Central memory CD8-positive, alpha-beta T cell (primary cell): ENCODE measurements at places on chromosomes 1 and 21.

DNA sequence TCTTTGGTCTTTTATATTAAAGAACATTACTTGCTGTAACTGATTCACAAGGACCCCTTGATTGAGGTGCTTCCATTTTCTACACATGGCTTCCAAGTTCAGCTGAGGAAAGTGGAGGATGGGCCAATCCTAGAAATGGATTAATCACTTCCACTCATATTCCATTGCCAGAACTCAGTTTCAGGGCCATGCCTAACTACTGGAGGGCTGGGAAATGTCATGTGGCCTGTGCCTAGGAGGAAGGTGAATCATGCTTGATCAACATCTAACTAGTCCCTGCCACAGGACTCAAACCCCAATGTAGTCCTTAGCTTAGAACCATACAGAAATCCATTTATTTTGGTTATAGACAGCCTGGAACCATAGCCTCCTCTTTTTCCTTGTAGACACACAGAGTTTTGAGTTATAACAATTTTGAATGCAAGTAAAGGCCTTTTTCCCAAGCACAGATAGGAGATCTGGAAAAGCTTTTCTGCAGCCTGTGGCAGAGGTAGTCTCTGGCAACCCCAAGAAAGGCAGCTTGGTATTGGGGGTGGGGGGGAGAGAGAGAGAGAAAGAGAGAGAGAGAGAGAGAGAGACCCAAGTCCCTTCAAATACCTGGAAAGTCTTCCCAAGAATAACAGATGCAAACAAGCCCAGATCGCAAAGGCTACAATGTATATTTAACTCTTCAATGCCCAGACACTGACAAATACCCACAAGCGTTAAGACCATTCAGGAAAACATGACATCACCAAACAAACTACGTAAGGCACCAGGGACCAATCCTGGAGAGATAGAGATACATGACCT lies 12.5 kb downstream of the MAST2 start:
- H3K4me3 ChIP-seq, result no peak overlapping the region
- no peaks in the 10 kb centered on the region for H3K4me1 ChIP-seq
- no peak for DNase-seq
- H3K36me3 ChIP-seq, result peaks cover 2% of the 10 kb centered on the region
- no peak overlapping the region for H3K27ac ChIP-seq

GRCh38 chr1:97505289-97505688 lies 415.5 kb downstream of the DPYD start:
- no peak overlapping the region for H3K27ac ChIP-seq
- no peak overlapping the region for H3K4me3 ChIP-seq
- no peaks in the 10 kb centered on the region for H3K4me1 ChIP-seq
- DNase-seq, result no peak
- peaks cover 3% of the 10 kb centered on the region for H3K36me3 ChIP-seq

DNA sequence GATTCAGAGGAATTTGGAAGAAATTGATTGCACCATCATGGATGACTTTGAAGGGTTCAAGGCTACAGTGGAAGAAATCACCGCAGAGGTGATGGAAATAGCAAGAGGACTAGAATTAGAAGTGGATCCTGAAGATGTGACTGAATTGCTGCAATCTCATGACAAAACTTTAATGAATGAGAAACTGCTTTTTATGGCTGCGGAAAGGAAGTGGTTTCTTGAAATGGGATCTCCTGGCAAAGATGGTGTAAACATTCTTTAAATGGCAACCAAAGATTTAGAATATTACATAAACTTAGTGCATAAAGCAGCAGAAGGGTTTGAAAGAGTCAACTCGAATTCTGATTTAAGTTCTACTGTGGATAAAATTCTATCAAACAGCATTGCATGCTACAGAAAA lies 698.6 kb downstream of the PLA2G4A start:
- H3K4me1 ChIP-seq, result no peaks in the 10 kb centered on the region
- H3K27ac ChIP-seq, result no peak overlapping the region
- DNase-seq, result no peak
- H3K27me3 ChIP-seq, result no peaks in the 10 kb centered on the region
- H3K36me3 ChIP-seq, result peaks cover 2% of the 10 kb centered on the region
- H3K4me3 ChIP-seq, result no peak overlapping the region

GRCh38 chr1:76802094-76802493 lies 65.2 kb upstream of the ST6GALNAC5 start:
- H3K4me1 ChIP-seq, result no peaks in the 10 kb centered on the region
- no peak overlapping the region for H3K4me3 ChIP-seq
- DNase-seq, result no peak
- H3K36me3 ChIP-seq, result no peaks in the 10 kb centered on the region
- no peaks in the 10 kb centered on the region for H3K27me3 ChIP-seq
- no peak overlapping the region for H3K27ac ChIP-seq

DNA sequence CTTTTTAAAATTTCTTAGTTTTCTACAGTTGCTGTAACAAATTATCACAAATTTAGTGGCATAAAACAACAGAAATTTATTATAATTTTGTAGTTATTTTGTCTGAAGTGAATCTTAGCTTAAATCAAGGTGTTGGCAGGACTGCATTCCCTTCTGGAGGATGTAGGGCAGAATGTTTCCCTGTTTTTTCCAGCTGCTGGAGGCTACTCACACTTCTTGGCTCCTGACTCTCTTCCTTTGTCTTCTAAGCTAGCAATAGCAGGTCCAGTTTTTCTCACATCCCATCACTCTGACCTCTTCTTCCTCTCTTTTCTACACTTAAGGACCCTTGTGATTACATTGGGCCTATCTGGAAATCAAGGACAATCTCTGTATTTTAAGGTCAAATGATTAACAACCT lies 84.1 kb downstream of the PKN2 start:
- no peak overlapping the region for H3K4me3 ChIP-seq
- no peaks in the 10 kb centered on the region for H3K27me3 ChIP-seq
- no peak for DNase-seq
- peaks cover 15% of the 10 kb centered on the region for H3K36me3 ChIP-seq
- no peak overlapping the region for H3K27ac ChIP-seq
- peaks cover 7% of the 10 kb centered on the region for H3K4me1 ChIP-seq

- H3K4me3 ChIP-seq, result no peak overlapping the region
- H3K27me3 ChIP-seq, result no peaks in the 10 kb centered on the region
- no peak overlapping the region for H3K27ac ChIP-seq
- no peaks in the 10 kb centered on the region for H3K36me3 ChIP-seq
Measured at GRCh38 chr1:238653693-238654321, 732.6 kb upstream of the CHRM3 start.

DNA sequence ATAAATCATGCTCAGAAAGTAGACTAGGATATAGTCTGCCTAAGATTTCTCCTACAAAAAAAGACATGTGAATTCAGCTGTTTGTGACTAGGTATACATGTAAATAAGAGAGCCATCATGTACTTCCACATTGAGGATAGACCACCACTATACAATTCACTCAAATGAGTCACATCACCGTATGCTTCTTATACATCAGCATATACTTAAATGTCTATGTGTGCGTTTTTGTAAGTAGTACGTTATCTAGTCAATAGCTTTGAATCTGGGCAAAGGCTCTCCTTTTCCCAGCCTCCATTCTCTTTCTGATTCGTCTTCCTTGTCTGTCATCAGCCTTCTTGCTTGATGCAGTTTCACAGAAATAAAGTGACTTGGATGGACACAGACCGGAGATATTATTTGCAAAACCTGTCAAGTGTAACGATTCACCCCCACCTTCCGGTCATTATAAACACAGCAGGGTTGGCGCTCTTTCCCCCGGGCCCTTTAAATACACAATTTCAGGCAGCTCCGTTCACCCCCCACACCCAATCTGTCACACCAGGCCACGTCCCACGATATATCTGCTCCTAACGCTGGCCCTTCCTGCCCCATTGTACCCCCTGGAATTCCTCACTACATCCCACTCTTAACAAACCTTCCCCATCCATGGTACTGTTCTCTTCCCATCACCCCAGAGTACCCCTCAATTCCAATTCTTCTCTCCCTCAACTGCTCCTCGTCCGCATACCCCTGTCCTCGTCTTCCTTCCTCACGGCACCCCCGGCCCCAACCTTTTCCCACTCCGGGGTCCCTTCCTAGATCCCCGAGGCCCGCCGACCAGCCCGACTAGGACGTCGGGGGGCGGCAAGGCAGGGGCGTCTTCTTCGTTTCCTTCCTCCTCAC lies 636 bp downstream of the VAMP4 start:
- H3K27me3 ChIP-seq, result no peaks in the 10 kb centered on the region
- peak overlapping the region; percentile 99 for H3K4me3 ChIP-seq

GRCh38 chr1:207298186-207298585 lies 23.3 kb upstream of the CD55 start:
- peaks cover 41% of the 10 kb centered on the region for H3K27me3 ChIP-seq
- H3K4me3 ChIP-seq, result no peak overlapping the region
- H3K4me1 ChIP-seq, result peaks cover 7% of the 10 kb centered on the region
- no peak overlapping the region for H3K27ac ChIP-seq
- H3K36me3 ChIP-seq, result no peaks in the 10 kb centered on the region

GRCh38 chr1:180237869-180238476 lies 7.9 kb downstream of the LHX4 start:
- no peak for DNase-seq
- H3K4me3 ChIP-seq, result no peak overlapping the region
- H3K4me1 ChIP-seq, result peaks cover 27% of the 10 kb centered on the region

- H3K27ac ChIP-seq, result no peak overlapping the region
- no peak overlapping the region for H3K4me3 ChIP-seq
- peaks cover 2% of the 10 kb centered on the region for H3K4me1 ChIP-seq
- DNase-seq, result no peak
Measured at GRCh38 chr1:223225061-223225460, 82.0 kb upstream of the TLR5 start.

DNA sequence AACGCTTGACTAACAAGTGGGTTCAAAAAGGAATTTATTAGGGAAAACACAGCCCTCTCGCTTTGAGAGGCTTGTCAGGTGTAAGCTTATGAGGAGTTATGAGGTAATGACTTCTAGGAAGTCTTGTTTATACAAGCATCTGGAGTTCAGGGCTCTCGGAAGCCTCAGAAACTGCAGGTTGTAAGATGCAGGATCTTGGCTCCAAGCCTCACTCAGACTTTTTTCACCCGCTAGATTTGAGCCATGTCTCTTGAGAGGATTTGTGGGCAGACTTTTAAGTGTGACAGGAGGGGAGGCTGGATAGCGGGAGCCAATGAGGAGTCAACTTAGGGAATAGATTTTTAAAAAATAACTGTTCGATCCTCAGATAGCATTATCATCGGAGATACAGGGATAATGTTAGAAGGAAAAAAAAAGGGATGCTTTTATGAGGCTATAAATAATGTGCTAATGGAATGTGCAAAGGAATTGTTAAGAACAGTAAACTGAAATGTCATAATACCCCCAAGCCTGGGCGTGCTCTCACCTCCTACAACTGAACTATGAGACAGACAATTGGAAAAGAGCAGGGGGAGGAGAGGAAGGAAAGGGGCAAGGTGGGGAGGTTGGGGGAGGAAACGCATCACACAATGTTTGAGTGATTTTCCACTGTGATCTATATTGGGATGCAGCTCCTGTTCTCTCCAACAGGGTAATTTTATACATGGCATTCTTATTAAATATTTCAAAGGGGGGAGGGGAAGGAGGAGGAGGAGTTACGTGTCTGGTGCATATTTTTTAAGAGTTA lies 107.4 kb upstream of the ESRRG start:
- H3K27me3 ChIP-seq, result no peaks in the 10 kb centered on the region
- H3K4me3 ChIP-seq, result no peak overlapping the region
- no peaks in the 10 kb centered on the region for H3K4me1 ChIP-seq
- H3K36me3 ChIP-seq, result no peaks in the 10 kb centered on the region
- no peak for DNase-seq

DNA sequence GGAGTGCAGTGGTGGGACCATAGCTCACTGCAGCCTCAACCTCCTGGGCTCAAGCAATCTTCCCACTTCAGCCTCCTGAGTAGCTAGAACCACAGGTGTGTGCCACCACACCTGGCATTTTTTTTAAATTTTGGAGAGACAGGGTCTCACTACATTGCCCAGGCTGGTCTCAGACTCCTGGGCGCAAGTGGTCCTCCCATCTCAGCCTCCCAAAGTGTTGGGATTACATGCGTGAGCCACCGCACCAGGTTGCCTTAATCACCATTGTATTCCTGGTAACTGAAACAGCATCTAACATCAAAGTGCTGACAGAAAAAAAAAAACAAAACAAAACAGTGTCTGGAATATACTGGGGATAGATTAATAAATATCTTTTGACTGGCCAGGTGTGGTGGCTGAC lies 18.2 kb downstream of the RPL5 start:
- H3K36me3 ChIP-seq, result peaks cover 22% of the 10 kb centered on the region
- no peak overlapping the region for H3K4me3 ChIP-seq
- H3K4me1 ChIP-seq, result peaks cover 8% of the 10 kb centered on the region
- no peak overlapping the region for H3K27ac ChIP-seq
- DNase-seq, result no peak
- no peaks in the 10 kb centered on the region for H3K27me3 ChIP-seq

- peaks cover under 1% of the 10 kb centered on the region for H3K36me3 ChIP-seq
- H3K4me1 ChIP-seq, result peaks cover 52% of the 10 kb centered on the region
- H3K27ac ChIP-seq, result no peak overlapping the region
- H3K27me3 ChIP-seq, result no peaks in the 10 kb centered on the region
- no peak overlapping the region for H3K4me3 ChIP-seq
Measured at GRCh38 chr1:212302745-212303383, 17.7 kb downstream of the PPP2R5A start.

DNA sequence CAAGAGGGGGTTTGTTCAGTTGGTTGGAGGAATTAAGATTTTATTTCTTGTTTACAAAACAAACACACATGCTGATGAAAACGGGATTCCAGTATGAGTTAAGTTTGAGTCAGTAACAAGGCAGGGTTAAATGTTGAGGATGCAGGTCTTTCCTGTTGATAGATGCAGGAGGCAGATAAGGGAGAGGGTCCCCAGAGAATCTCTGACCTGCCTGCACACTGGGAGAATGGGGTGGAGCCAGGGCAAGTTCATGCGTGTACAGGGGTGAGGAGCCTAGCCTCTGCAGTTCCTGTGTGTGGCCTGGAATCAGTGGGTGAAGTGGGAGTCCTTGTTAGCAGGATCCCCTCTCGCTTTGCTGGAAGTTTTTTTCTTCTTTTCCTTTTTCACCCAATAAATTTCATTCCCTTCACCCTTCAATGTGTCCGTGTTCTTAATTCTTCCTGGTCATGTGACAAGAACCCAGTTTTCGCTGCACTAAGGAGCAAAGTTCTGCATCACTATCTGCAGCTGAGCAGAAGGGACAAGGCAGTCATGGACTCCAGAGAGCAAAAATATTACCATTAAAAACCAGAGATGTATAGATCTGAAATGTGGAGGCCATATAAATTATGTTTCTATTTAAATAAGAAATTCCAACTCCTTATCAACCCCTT lies 69.9 kb upstream of the MARK1 start:
- no peak for DNase-seq
- H3K27ac ChIP-seq, result no peak overlapping the region
- H3K36me3 ChIP-seq, result no peaks in the 10 kb centered on the region
- H3K4me1 ChIP-seq, result no peaks in the 10 kb centered on the region
- H3K27me3 ChIP-seq, result peaks cover 28% of the 10 kb centered on the region

DNA sequence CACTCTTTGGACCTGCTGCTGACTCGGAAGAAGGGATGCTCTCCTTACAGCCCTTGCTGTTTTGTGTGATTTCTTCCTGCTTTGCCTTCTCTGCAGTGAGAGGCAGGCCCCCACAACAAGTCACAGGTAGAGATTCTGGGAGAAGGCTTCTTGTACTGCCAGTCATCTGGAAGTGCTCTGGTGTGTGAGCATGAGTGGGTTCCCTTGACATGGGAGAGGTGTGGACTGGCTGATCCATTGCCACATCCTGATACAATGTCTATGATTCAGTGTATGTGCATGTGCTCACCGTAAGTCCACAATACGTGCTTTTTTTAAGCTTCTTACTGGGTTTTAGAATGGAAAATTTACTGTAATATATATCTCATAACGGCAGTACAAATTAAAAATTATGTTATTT lies 46.0 kb upstream of the PLA2G4A start:
- no peaks in the 10 kb centered on the region for H3K27me3 ChIP-seq
- H3K27ac ChIP-seq, result no peak overlapping the region
- no peak for DNase-seq
- no peaks in the 10 kb centered on the region for H3K4me1 ChIP-seq
